Skeletal muscle cell (primary cell): ENCODE measurements at places on chromosomes 13 and 19.

- no peak for DNase-seq
Observed at GRCh38 chr19:29626386-29626785, 20.3 kb downstream of the POP4 start.

- peak; percentile 41 for DNase-seq
Observed at GRCh38 chr19:49442771-49443365, 1.5 kb upstream of the SLC17A7 start.

DNA sequence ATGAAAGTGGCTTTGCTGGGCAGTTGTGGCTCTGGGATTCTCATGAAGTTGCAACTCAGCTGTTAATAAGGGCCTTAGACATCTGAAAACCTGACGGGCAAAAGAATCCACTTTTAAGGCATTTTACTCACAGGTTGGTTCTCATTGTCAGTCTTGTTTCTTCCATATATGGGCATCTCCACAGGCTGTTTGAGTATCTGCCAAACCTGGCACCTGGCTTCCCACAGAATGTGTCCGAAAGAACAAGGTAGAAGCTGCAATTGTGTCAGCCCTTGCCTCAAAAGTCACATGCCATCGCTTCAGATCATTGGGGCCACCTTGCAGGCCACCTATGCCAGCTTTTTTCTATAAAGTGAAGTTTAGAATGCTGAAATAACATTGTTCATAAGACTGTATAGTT lies 102.4 kb downstream of the KCTD12 start:
- DNase-seq: no peak

- peak; percentile 94 for DNase-seq
Observed at GRCh38 chr19:17107546-17108452, 32.2 kb downstream of the MYO9B start.

DNA sequence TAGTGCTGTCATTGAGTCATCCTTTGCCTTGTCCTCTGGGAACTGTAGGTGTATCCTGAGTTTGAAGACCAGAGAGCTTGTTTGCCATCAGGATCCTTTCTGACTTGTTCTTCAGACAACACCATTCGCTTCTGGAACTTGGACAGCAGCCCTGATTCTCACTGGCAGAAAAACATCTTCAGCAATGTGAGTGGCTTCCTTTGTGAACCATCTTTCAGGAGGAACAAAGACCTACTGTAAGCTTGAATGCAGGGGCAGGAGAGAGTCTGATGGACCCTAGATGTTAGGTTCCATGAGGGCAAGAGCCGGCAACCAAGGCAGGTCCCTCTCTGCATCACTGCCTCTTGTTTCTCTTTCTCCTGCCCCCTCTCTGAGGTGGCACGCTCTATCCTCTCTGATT lies 26.7 kb downstream of the WDR62 start:
- no peak for DNase-seq

GRCh38 chr13:20754009-20754408 lies 19.8 kb downstream of the EEF1AKMT1 start:
- no peak for DNase-seq

- no peak for DNase-seq
Observed at GRCh38 chr13:97356592-97356991, 77.4 kb upstream of the RAP2A start.

DNA sequence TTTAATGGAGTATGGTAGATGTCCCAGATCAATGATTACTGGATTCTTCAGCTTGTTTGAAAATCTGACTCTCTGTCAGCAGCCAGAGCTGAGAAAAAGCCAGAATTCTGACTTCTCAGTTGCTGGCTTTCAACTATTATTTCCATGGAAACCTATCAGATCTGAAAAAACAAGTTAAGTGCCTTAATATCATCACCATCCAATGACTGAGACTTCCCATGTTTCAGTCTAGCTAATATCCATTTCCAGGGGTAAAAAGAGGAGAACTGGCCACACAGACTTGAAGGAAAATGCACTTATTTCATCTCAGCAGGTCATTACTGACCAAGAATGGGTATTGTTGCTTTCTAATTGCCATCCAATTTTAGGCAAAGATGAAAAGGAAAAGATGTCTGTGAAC lies 75.2 kb downstream of the TNFSF11 start:
- no peak for DNase-seq

- DNase-seq: no peak
Observed at GRCh38 chr19:13823256-13823655, 28.0 kb downstream of the ZSWIM4 start.

DNA sequence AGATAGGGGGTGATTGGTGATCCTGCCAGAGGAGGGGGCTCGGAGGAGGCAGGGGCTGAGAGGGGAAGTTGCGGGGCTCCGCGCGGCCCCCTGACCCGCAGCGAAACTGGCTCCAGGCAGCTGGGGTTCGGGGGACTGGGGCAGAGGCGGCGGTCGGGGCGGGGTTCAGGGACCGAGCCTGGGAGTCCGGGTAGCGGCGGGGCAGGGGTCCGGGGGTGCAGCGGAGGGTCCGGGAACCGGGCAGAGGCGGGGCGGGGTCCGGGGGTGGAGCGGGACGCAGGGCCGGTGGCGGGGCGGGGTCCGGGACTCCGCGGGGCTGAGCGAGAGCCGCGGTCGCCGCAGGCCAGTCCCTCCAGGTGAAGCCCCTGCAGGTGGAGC lies 1.2 kb downstream of the MADCAM1 start:
- no peak for DNase-seq

DNA sequence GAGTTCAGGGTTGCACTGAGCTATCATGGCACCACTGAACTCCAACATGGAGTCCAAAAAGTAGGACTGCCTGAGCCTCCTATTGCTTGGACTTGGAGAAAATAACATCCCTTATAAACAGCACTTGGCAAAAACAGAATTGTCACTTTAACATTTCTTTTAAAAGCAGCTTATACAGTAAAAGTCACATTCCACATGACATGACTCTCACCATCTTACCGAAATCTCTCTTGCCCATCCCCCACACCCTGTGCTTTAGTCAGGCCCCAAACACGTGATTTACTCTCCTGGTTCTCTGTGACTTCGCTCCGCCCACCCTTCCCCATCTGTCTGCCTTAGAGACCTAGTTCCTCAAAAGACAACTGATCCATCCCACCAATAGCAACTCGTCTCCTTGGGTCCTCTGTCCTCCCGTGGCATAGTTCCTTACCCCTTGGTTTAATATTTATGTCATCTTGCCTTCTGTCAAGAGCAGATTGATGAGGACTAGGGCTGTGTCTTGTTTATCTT lies 4.6 kb downstream of the SAFB start:
- DNase-seq: no peak

DNA sequence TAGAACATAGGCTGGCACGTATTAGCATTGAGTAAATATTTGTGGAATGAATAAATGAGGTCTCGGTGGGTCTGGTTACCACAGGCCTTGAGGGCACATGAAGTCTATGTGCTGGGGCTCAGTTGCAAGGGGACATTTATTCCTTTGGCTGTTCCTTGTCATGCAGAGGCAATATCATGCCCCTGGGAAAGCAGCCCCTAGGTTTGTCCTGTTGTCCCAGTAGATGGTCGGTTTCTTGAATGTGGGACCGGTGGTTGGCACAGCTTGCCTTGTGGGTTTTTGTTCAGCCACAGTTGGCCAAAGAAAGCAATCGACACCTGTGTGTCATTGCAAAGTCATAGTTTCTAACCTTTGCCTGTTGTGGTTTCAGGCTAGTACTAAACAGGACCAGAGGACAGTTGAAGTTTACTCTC lies 24.7 kb upstream of the GPR183 start:
- DNase-seq: no peak

DNA sequence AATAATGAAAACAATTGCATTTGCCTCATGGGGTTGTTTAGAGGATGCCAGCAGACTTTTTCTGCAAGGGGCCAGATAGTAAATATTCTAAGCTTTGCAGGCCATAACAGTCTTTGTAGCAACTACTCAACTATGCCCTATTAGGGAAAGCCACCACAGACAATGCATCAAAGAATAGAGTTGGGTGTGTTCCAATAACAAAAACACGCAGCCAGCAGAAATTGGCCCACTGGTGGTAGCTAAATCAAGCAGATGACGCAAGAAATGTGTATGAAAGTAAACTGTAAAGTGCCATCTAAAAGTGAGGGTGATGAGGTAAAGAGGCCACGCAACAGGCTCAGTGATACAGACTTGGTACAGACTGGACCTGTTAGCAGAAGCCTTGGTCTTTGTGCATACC lies 75.2 kb upstream of the SIAH3 start:
- no peak for DNase-seq

DNA sequence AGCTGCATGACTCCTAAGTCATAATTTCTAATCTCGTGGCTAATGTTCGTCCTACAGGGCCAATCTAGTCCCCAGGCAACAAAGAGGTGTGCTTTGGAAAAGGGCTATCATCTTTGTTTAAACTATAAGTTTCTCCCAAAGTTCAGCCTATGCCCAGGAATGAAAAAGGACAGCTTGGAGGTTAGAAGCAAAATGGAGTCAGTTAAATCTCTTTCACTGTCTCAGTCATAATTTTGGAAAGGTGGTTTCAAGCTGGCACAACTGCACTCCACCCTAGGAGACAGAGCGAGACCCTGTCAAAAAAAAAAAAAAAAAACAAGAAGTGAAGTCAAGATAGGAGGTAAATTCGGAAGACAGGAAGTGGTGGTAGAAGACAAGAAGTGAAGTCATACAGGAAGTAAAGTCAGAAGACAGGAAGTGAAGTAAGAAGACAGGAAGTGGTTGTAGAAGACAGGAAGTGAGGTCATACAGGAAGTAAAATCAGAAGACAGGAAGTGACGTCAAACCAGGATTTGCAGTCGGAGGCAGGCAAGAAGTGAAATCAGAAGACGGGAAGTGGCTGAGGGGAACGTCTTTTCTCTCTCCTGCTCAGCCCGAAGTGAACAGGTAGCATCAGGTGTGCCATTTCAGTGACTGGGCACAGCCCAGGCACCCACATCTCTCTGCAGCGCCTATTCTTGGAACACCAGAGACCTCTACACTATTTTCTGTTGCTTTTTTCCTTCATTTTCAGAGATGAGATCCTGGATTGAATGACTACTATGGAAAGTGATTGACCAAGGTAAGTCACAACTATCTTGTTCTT lies 32.2 kb downstream of the GP6 start:
- peak; percentile 41 for DNase-seq

DNA sequence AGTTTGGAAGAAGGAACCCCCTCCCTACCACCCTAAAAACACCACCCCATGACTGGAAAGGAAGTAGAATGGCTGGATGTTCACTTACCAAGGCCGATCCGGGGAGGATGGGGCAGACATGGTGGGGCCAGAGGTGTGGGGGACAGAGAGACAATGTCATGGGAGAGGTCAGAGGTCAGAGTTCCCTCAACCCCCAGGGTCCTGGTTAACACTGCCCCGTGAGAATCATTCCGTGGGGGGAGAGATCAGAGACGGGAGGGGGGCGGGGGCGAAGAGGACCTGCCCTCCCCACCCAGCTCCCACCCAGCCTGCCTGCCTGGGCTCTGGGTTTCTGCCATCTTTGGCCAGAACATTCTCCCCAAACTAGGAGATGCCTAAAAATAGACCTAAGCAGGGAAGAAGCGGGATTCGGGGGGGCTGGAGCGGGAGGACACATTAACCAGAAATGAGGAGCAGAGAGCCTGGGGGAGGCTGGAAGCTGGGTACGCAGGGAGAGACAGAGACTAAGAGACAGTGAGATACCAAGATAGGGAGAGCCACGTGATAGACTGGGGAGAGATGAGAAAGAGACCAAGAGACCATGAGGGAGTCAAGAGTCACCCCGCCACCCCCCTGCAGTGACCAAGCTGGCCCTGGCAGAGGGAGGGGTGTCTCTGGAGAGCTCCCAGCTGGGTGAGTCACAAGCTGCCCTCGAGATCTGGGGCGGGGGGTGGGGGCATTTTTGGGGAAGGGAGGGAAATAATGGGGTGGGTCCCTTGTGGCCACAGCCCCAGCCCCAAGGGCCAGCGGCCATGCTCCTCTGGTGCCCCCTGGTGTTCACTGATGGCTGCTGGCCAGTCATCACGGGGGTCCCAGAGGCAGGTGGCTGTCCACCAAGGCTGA lies 6.1 kb upstream of the KANK2 start:
- DNase-seq: peak; percentile 35
